ENCODE measurements at places on chromosomes 7 and 10.

GRCh38 chr7:107933386-107934013 lies 42.5 kb downstream of the DLD start:
- DNase-seq = no peak

GRCh38 chr10:62972103-62972502 lies 155.9 kb upstream of the EGR2 start:
- DNase-seq = no peak

DNA sequence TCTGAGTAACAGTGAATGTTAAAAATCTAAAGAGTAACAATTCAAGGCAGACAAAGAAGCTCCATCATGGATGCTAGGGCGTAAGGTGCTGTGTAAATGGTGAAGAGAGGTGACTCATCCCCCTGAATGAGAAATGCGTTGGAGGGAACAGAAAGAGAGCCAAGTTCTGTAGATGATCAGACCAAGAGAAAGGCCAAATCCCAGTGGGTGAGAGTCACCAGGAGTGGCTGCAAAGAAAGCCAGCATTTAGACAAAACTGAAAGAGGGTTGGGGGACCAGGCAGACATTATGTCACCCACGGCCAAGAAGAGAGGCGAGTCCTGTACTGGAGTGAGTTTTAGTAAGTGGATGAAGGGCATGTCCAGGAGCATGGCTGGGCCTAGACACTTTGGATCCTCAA lies 153.1 kb downstream of the TRIL start:
- DNase-seq = no peak

GRCh38 chr10:86071758-86072157 lies 294.8 kb downstream of the GRID1 start:
- DNase-seq = peak; percentile 34

GRCh38 chr10:60735244-60735643 lies 43.0 kb upstream of the CDK1 start:
- DNase-seq = no peak

GRCh38 chr10:36504758-36505157 lies 620.6 kb upstream of the ANKRD30A start:
- DNase-seq = no peak

DNA sequence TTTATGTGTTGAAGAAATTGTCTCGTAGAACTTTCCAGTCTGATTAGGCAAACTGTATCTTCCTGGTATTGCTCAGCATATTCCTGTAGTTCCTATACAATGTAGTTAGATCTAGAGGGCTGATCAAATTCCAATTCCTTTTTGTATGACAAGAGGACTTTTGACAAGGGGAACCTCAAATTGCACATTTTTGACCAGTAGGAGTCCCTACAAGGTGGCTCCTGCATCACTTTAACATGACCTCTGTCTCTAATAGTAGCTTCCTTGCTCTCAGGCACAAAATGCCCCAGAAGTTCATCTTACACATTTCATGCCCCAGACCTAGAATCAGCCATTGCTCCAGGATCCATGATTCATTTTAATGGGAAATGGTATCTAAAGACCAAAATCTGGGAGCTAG lies 18.7 kb downstream of the HERPUD2 start:
- DNase-seq = no peak

GRCh38 chr7:141906285-141906684 lies 9.9 kb upstream of the OR9A4 start:
- no peak for DNase-seq

DNA sequence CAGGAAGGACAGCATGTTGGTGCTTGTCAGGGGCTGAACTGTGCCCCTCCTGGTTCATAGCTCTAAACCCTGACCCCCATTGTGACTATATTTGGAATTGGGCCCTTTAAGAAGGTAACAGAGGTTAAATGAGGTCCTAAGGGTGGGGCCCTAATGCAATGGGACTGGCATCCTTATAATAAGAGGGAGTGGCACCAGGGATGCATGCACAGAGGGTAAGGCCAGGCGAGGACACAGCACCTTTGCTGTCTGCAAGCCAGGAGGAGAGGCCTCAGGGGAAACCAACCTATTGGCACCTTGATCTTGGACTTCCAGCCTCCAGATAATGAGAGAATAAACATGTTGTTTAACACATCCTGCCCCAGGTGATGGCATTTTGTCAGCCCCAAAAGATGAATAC lies 61.3 kb upstream of the EBF3 start:
- DNase-seq = no peak

DNA sequence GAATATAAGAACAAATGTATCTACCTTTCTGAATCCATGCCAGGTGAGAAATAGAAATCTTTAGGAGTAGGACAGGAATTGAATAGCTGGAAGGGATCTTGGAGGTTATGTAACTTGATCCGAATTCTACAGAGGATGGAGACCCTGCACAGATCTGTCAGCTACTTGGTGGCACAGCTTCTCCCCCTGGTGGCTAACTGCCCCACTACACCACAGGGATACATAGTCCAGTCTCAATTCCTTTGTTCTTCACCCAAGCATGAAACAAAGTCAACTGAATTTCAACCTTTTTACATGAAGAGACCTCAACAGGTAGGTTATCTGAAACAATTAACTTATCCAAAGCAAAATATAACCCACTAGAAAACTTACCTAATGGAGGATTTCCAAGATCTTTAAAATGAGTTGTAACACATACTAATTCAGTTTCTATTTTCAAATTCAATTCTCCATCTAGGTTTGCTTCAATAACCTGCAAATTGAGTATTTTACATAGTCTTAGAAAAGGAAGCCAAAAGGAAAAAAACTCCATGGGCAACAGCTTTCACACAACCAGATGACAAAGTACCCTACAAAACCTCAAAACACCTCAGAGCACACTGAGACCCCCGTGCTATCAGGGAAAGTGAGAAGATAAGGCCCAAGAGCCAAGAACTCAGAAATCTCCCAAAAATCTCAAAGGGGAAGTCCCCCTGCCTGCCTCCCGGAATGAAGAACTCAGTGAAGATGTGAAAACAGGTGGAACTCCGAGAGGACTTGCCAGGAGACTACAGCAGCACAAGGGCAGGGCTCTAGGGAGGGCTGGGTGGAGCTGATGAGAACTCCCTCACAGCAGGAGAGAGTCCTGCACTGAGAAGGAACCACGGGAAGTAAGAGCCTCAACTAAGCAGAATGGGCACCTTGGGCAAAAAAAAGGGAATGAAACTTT lies 10.3 kb downstream of the HUS1 start:
- peak; percentile 73 for DNase-seq

DNA sequence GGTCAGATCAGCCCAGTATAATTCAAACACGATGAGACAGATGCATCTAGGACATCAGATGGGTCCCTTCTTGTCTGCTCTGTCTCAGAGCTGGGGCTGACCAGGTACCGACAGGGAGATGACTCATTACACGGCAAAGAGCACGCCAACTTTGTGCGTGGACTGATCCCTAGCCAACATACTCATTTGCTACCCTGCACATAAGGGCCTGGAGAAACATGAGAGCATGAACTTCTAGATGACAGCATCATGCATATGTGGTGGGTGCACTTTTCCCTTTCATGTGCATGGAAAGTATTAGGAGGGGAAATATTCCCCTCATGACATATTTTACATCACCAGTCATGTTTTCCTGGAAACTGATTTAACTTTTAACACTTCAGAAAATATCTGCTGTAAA lies 35.1 kb upstream of the NPVF start:
- no peak for DNase-seq

- DNase-seq = no peak
Measured at GRCh38 chr10:9951481-9952257, 1066.0 kb upstream of the CELF2 start.

DNA sequence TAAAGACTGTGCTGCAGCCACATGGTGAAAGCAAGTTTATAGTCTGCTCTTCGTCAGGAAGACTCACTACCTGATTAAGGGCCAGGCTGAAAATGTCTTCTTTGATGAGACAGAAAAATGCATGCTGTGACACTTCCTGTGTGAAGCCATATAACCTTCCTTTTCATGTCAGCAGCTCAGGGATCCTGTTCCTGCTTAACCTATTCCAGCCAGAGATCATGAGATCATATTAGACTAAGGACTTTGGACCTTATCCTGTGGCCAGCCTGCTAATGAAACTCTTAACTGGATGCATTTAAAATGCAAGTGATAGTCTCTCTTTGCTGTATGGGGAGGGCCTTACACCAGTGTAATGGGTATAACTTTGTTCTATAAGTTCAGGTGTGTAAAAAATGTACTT lies 165.2 kb downstream of the PTEN start:
- DNase-seq = no peak

- DNase-seq = no peak
Measured at GRCh38 chr7:150441524-150441923, 8.9 kb upstream of the GIMAP8 start.

DNA sequence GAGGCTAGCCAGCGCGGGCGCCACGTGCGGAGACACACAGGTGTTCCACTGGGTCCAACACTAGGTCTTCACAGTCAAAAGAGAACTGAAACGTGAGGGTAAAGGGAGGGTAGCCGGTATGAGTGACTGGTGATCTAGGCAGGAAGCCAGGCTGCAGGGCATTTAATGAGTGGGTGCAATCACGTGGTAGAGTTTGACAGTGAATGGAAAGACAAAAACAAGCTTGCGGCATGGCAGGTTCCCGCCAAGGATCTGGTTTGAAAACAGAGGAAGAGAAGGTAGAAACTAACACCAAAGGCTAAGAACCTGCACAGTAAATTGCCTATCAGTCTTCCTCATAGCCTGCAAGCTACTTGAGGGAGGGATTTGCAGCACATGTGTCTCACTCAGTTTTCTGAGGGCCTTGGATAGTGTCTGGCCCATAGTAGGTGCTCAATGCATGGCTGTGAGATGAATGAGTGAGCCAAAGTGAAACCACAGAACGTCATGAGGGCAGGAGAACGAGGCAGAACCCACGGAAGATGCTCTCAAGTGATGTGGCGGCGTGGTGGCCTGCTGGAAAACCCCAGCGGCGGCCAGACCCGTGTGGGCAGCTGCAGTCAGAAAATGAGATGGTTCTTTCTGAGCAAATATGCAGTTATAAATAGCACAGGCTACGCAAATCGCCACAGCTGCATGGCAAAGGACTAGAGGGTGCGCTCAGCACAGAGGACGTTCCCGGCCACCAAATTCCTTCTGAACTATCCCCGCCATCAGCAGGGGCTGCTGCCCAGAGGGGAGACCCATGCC lies 183.6 kb upstream of the NFE2L3 start:
- peak; percentile 64 for DNase-seq

DNA sequence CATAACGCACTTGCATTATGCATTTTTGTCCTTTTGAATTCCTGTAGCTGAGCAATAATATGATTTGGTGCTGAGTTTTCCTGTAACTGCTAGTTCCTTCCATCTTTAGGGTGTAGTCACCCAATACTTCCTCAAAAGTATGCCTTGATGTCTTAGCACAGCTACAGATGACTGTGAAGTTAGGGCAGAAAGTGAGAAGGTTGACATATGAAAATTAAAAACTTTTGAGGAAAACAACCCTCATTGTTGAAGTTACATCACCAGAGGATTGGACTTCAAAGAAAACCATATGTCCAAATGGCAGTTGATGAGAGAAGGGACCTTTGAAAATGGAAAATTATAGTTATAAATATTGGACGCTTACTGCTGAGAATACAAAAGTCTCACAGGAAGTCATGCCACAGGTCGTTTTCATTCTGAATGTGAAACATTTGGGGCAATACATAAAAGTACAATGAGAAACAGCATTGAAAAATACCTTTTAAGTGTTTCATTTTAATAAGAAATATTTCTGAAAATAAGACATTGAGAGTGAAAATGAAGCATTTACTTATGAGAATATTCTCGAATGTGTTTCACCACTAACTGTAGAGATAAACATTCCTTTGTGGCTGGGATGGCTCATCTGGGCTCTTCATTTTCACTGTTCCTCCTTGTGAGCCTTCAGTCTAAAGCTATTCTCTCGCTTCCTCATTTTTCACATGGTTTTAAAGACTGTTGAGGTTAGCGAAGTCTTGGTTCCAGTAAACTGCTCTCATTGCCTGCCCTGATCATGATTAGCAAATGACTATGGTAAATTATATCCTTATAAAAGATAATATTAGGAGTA lies 61.4 kb upstream of the NME8 start:
- peak; percentile 32 for DNase-seq

GRCh38 chr10:121242741-121243608 lies 355.3 kb downstream of the FGFR2 start:
- no peak for DNase-seq

DNA sequence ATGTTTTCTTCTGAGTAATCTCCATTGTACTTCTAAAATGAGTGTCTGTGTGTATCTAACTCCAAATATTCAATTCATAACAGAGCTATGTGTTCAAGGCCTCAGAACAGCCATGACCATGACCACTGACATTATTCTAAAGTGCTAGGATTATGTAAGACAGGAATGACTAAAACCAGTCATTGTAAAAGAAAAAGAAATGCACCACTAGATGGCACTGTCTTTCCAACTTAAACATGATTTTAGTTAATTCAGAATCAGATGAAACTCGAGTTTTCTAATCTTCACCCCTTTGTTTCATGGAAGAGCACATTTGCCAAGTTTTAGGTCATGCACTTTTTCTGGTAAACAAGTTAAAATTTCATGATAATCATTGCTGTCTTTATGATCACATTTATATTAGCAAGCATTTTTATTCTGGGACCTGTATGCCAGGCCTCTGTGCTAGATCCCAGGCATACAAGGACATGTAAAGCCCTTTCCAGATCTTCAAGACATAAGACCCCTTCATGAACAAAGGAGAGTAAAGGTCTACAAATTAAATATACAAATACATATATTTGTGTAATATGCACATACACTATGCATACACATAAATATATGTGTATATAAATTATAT lies 26.1 kb upstream of the RSU1 start:
- DNase-seq = peak; percentile 22

DNA sequence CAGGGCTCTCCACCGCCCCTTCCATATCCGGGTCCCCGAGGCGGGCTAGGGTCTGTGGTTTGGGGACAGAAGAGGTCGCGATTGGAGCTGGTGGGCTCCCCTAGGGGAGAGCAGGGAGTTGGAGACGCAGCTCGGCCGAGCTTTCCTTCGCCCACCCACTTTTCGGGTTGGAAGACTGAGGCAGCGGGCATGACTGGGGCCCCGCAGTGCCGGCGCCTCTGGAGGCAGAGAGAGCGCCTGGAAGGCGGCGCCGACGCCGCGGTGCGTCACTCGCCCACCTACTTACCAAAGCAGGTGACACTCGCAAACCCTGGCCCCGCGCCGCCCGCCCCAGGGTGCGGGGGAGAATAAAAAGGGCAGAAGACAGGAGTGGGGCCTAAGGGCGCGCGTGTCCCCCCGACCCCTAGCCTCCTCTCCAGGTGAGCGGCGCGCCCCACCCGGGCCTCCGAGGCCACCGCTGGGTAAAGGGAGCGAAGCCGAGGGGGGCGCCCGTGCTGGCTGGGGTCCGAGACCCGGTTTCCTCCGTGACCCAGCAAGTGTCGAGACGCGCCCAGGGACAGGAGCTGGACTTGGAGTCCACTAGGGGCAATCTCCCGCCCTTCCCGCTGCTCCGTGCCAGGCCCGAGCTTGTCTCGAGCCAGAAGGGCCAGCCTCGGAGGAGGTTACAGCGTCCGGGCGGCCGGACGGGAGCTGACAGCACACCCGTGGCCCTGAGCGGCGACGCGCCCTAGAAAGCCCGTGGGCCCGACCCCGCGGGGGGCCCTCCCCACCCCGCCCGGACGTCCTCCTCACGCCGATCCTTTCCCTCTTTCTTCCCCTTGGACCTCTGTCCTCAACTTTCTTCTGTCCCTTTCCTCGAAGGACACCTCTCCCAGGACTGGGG lies 34.4 kb upstream of the GRID1 start:
- DNase-seq = peak; percentile 75

GRCh38 chr7:157875230-157876179 lies 538.7 kb downstream of the DNAJB6 start:
- no peak for DNase-seq

GRCh38 chr7:139647085-139647484 lies 123.6 kb downstream of the CLEC2L start:
- DNase-seq = peak; percentile 41

- no peak for DNase-seq
Measured at GRCh38 chr7:15418264-15418663, 143.6 kb downstream of the AGMO start.

All from GM10248 (cell line).